ENCODE measurements at places on chromosomes 5 and 9.

GRCh38 chr9:127172066-127172707, 49.8 kb upstream of the ANGPTL2 start:
- DNase-seq, result no peak

GRCh38 chr5:66633754-66634153, 37.6 kb downstream of the MAST4 start:
- DNase-seq, result no peak

DNA sequence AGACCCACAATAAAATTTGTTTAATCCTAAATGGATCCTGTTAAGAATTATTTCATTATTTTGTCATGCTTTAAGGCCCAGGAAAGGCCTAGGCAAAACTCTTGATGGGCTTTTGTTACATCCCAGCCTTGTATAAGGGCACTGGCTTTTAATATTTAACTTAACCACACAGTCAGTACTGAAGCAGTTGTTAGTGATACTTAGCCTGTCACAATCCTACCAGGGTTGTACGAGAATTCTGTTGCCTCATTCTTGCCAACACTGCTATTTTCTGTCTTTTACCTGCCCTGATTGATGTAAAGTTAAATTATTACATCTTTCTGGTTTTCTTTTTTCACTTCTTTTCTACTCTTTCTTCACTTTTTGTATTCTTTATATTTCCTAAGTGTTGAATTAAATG, 10.9 kb downstream of the ZNF169 start:
- DNase-seq, result no peak

DNA sequence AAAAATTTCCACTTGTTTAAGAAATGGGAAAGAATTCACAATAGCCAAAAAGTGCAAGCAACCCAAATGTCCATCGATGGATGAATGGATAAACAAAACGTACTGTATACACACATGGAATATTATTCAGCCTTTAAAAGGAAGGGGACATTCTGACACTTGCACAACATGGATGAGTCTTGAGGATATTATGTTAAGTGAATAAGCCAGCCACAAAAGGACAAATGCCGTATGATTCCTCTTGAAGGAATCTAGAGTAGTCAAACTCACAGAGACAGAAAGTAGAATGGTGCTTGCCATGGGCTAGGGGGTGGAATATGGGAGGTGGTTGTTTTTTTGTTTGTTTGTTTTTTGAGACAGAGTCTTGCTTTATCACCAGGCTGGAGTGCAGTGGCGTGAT, 3.8 kb upstream of the ATP6V0E1 start:
- DNase-seq, result no peak

DNA sequence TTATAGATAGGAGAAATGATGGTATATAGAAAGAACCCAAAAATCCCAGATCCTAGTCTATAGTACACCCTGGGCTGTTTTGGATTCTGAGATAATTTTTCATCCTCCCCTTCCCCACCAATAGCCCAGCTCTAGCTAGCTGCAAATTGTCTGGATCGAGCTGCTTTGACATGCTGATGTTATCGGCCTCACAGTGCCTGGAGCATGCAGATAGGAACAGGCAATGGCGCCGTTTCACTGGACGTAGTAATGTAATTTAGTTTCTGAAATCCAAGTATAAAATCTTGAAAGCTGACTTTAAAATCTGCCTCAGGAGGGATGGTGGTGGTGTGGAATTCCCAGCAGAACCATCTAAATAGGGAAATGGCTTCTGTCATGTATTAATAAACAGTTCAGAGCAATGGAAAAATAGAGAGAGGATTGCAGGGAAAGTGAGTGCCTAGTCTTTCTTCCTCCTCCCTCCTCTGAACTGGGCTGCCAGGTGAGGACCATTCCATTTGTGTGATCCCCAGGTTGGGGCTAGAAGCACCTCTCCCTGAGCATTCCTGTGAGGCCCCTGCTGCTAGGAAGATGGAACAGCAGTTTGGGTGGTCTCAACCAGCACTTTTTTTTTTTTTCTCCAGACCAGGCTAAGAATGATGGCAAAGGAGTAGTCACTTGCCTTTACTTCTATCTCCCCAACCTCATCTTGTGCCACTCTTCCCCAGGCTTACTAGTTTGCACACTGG, 31.9 kb downstream of the FAM219A start:
- DNase-seq, result no peak

DNA sequence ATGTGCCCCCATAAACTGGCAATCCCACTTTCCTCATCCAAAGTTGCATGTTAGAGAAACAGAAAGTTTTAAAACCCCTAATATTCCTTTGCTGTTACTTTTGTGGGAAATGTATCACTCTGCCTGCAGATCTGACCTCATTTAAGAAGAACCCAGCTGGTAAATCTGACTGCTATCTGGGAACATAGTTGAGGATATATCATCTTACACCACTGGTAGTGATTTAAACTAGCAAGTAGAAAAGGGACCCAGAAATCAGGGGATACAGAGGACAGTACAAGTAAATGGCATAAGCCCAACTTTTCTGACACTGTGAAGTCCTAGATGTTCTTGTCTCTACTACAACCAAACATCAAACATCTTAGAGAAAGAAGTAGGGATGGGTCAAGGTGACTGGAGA, 1060.5 kb upstream of the DMAC1 start:
- no peak for DNase-seq

GRCh38 chr5:42745426-42745825, 11.2 kb upstream of the CCDC152 start:
- no peak for DNase-seq

GRCh38 chr5:142825378-142826089, 55.4 kb downstream of the ARHGAP26 start:
- no peak for DNase-seq

GRCh38 chr5:133606835-133607234, 5.5 kb downstream of the FSTL4 start:
- no peak for DNase-seq

- no peak for DNase-seq
These were observed 14.6 kb downstream of the URM1 start for GRCh38 chr9:128385496-128386460.

- DNase-seq, result no peak
These were observed 117.5 kb upstream of the OR13F1 start for GRCh38 chr9:104386425-104387069.

DNA sequence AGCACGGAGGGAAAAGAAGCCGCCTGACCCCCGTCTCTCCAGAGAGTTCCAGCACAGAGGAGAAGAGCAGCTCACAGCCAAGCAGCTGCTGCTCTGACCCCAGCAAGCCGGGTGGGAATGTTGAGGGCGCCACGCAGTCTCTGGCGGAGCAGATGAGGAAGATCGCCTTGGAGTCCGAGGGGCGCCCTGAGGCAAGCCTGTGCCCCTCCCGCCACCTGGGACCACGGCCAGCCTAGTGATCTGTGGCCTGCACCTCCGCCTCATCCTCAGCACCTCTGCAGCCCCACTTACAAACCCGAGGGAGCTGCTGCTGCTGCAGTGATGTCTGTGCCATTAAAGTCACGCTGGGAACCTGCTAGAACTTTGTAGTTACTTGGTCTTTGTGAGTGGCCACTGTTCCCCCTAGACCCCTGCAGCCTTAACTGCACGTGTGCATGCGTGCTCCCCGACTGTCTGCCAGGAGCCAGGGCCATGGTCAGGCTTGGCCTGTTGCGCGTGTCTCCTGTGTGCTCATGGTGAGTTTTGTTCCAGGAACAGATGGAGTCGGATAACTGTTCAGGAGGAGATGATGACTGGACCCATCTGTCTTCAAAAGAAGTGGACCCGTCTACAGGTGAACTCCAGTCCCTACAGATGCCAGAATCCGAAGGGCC, 12.5 kb downstream of the SQSTM1 start:
- DNase-seq, result no peak

All from bone marrow (tissue), 2 donors.